Kasumi-1 (cell line): ENCODE measurements at places on chromosomes 7 and 10.
A peak's percentile ranks its signal among the peaks of the same experiment; 100 is the strongest.

DNA sequence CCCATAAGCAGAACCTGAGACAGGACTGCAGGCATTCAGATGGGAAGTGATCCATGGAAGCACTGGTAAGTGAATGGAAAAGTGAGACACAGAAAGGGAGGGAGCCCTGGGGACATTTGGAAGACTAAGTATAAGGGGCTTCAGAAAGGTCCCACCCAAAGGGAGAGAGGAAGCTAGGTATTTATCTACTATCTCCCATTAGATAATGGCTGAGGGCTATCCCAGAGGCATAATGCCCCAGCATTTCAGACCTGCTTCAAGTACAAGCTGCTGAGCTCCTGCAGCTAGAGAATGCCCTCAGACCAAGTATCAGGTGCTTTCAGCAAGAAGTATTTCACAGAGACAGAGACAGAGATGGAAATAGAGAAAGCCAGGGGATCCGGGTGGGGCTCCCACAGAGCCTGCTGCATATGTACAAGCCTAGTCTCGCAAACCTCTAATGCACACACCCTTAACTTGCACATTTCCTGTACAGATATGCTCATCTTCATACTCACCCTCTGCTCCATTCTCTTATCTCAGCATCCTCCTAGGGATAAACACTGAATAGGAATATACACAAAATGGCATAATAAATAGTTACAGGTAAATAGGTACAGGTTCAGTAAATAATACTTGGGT is 20.2 kb downstream of the KDM7A start:
- DNase-seq: no peak

- DNase-seq: no peak
These were observed 26.3 kb downstream of the WBP1L start for GRCh38 chr10:102770108-102770482.

GRCh38 chr7:155356323-155357105 is 58.8 kb downstream of the INSIG1 start:
- peak; percentile 55 for DNase-seq

GRCh38 chr7:82723411-82723810 is 279.8 kb upstream of the CACNA2D1 start:
- DNase-seq: no peak

- peak; percentile 22 for DNase-seq
These were observed at the start of gene NYAP1 for GRCh38 chr7:100483722-100484672. NYAP1 (plus strand) TSS chr7:100483927; CDS start chr7:100485312, 1,385 bp downstream.

DNA sequence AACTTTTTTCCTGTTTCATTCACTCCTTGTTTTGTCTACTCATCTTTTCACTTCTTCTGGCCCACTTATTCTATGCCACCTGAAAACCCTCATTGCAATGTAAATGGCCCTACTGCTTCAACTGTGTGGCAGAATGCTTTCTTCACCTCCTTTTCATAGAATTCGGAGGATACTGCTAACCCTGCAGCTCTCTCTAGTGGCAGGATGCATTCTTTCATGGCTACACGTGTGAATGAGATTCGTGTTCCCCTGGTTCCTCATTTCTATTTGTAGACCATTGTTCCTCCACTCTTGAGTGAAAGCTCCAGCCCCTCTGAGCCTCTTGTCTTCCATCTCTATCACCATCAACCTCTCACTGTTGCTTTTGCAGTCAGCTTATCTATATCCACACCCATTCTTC is 20.9 kb upstream of the CYP26C1 start:
- peak; percentile 97 for DNase-seq

DNA sequence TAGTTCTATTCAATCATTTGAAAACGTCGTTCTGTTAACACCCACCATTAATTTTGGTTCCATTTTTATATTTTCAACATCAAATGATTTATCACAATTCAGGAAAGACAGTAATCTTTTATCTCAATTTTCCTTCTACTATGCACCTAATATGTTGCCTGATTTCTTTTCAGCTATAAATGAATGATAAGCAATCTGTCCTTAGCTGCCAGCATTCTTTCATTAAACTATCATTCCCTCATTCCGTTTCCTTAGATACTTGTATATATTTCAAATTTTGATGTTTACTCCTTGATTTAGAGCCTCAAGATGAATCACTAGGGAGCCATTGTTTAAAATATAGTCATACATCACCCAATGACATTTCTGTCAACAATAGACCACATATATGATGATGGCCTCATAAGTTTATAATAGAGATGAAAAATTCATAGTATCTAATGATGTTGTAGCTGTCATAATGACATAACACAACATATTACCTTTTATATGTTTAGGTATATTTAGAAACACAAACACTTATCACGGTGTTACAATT is 661.7 kb downstream of the IPMK start:
- no peak for DNase-seq

GRCh38 chr10:35998026-35998425 is 355.9 kb upstream of the FZD8 start:
- no peak for DNase-seq

DNA sequence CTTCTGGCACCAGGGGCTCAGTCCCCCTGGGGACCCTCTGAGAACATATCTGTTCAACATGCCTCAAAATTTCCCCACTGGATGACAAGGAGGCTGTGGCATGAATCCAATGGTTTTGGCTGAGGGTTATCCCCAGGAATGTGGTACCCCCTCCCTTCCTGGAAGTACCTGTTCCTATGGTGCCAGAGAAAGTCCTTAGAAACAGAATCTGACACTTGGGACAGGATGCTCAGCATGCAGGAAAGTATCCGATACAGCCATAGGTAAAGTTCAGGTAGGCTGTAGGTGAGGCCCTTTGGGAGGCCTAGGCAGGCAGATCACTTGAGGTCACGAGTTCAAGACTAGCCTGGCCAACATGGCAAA is 42.7 kb upstream of the A1CF start:
- no peak for DNase-seq

DNA sequence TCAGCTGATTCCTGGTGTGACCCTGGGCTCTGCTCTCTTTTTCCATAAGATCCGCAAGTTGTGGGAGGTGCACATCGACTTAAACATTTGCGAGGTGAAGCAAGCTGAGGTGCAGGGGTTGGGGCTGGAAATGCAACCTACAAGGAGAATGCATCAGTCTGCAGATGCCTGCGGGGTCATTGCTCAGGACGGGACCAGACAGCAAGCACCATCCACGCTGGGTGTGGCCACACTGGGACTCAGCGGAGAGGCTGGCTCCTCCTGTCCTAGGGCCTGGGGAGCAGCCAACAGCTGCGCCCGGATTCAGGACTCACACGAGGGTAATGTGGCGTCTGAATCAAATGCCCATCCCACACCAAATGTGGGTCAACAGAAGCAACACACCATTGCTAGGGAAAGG is 33.8 kb downstream of the STK32C start:
- no peak for DNase-seq

- DNase-seq: no peak
These were observed 539.5 kb upstream of the FZD8 start for GRCh38 chr10:36181426-36182178.

- DNase-seq: no peak
These were observed 156.6 kb upstream of the TRIM24 start for GRCh38 chr7:138303230-138304070.

- no peak for DNase-seq
These were observed 439.5 kb upstream of the NFE2L3 start for GRCh38 chr7:25712500-25712899.

DNA sequence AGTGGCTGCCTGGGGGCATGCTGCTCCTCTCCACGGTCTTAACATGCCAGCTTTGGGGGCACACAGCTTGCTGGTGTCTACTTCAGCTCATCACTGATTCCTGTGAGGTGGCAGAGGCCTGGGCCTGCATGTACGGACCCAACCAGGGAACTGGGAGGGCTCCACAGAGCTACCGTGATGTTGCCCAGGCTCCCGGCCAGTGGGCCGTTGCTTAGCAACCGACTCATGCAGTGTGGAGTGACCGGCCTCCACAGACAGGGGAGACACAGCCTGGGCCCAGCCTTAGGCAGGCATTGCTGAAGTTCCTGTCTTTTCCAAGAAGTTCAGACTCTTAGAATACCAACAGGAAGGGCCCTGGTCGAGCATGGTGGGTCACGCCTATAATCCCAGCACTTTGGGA is 25.8 kb upstream of the SH2B2 start:
- no peak for DNase-seq

GRCh38 chr10:24091256-24091655 is 117.7 kb upstream of the KIAA1217 start:
- DNase-seq: no peak

DNA sequence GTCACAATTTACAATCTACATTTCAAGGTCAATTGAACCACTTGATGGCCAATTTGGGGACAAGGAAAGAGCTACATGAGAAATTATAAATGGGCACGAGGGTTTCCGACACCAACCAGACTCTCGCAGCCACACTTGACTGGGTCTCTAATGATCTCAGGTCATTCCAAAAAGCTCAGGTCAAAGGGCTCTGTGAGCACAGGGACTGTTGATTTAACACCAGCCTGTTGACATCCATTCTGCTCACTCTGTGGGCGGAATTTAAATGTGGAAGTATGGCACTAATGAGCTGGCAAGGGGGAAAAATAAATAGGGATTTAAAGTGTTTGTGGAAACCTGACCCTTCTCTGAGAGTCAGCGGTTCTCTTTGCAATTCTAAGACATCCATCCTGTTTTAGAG is 810.7 kb upstream of the AUTS2 start:
- DNase-seq: no peak

DNA sequence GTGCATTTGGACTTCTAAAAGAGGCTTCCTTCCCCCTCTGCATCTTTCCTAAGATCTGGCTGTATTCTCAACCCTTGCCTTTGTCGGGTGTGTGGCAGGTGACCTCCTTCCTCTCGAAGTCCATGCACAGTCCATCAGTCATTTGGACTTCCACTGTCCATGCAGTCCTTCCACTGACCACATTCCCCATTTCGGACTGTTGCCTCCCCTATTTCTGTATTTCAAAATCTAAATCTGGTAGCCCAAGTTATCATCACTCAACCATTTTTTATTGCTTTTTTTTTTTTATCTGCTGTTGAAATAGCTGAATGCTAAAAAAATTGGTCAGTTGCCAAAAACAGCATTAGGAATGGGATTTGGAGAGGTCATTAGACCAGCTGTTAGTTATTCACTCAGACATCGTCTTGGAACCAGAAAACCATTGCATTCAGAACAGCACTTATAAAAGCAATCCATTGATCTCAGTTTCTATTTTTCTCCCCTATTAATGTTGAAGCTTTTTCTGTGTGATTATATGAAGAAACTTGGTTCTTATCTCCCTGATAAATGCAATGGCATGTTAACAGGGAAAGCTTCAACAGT is 575.6 kb downstream of the KIF20B start:
- no peak for DNase-seq

- DNase-seq: no peak
These were observed 223.2 kb downstream of the ELMO1 start for GRCh38 chr7:37225285-37225969.

- no peak for DNase-seq
These were observed 94.8 kb downstream of the CCDC71L start for GRCh38 chr7:106566196-106566595.

GRCh38 chr7:100485471-100485876 is 1.7 kb downstream of the NYAP1 start:
- DNase-seq: no peak

GRCh38 chr10:37865957-37866803 is 8.8 kb upstream of the ZNF248 start:
- DNase-seq: no peak

GRCh38 chr10:3067118-3067858 is at the start of gene PFKP:
PFKP (plus strand) TSS chr10:3067548; CDS start chr10:3067596, 48 bp downstream.
- DNase-seq: peak; percentile 36

GRCh38 chr10:110529596-110530011 is 31.9 kb downstream of the DUSP5 start:
- no peak for DNase-seq

DNA sequence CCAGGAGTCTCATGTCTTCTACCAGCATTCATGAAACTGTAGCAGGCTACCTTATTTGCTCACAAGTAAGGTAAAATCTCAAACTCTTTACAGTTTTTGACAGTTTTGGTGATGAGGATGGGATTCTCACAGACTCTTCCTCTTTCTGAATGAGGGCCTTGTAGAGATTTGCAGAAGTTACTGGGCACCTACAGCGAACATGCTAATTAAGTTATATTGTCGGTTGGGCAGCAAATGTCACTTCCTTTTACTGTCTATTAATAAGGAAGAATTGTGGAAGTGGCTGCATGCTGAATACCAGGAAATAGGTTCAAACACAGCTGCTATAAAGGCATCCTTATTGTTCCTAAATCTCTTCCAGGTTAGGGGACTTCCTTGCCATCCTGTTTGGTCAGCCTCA is 189.6 kb downstream of the DNAJC1 start:
- DNase-seq: peak; percentile 92

GRCh38 chr10:34031400-34031799 is 696.9 kb upstream of the NRP1 start:
- no peak for DNase-seq

DNA sequence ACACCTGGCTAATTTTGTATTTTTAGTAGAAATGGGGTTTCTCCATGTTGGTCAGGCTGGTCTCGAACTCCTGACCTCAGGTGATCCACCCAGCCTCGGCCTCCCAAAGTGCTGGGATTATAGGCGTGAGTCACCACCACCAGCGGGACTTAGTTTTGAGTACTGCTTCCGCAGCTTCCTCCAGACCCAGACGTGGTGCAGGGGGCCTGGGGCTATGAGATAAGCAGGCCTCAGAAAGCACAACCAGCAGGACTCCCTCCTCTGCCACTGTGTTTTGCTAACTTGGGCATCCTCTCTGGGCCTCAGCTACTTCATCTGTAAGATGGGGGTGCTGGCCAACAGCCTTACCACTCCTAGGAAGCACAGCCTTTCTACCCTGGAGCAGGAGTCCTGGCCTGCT is 37.8 kb downstream of the GOLGA7B start:
- DNase-seq: no peak

DNA sequence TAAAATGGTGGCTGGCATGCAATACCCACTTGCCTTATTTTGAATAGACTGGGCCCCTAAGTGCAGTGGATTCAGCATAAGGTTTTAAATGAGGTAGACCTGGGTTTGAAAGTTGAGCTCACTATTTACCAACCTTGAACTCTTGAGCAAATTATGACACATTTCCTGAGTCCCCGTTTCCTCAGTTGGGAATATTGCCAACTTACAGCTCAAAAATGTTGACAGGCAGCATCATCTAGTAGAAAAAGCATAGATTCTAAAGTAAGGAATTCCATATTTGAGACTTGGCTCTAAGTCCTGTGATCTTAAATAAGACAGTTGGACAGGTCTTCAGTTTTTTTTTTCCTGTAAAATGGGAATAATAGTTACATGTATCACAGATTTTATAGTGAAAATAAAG is 305.5 kb downstream of the ACTR3B start:
- no peak for DNase-seq

DNA sequence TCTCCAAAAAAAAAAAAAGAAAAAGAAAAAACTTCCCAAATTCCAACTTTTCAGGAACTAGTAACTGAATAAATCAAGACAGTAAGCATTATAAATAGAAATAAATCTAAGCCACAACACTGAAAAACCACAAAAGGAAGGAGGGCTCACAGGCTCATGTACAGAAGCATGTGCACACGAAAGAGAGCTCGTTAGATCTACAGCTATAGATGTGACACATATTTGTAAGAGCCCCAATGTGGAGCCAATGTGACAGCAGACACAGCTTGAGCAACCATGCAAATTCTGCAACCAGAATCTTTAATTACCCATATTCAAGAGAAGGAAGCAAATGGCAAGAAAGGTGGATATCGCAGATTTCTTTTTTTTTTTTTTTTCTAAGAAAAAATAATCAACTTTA is 94.7 kb downstream of the SORBS1 start:
- DNase-seq: peak; percentile 8

GRCh38 chr7:30369879-30370278 is 85.5 kb downstream of the ZNRF2 start:
- DNase-seq: no peak
